CD8-positive, alpha-beta memory T cell (primary cell): ENCODE measurements at places on chromosomes 11 and 22. TPM values are rescaled to one million over a fixed set of nuclear protein-coding genes. Genes with fewer than 3 reads are reported as not detected.

Gene BIK
- 7.2 TPM for polyA plus RNA-seq

Gene CASP5
- not detected for polyA plus RNA-seq

DNA sequence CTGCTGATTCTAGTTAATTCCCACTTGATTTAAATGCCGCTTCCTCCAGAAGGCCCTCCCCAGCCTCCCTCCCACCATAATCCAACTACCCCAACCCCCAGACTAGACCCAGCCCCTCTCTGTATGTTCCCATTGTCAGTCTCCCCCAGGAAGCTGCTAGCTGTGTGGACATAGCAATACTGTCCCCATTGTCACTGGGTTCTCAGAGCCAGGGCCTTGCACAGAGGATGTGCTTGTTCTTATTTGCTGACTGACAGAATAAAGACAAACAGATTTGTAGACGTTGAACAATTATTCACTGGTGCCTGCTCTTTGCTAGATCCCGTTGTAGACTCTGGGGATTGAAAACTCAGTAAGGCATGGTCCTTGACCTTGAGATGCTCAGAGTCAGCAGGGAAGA is 45.7 kb upstream of the NAV2 start:
- no peaks in the 10 kb centered on the region for H3K4me1 ChIP-seq
- H3K27ac ChIP-seq: no peak overlapping the region
- no peaks in the 10 kb centered on the region for H3K36me3 ChIP-seq
- DNase-seq: no peak

Gene JAM3
- 4.9 TPM for polyA plus RNA-seq

DNA sequence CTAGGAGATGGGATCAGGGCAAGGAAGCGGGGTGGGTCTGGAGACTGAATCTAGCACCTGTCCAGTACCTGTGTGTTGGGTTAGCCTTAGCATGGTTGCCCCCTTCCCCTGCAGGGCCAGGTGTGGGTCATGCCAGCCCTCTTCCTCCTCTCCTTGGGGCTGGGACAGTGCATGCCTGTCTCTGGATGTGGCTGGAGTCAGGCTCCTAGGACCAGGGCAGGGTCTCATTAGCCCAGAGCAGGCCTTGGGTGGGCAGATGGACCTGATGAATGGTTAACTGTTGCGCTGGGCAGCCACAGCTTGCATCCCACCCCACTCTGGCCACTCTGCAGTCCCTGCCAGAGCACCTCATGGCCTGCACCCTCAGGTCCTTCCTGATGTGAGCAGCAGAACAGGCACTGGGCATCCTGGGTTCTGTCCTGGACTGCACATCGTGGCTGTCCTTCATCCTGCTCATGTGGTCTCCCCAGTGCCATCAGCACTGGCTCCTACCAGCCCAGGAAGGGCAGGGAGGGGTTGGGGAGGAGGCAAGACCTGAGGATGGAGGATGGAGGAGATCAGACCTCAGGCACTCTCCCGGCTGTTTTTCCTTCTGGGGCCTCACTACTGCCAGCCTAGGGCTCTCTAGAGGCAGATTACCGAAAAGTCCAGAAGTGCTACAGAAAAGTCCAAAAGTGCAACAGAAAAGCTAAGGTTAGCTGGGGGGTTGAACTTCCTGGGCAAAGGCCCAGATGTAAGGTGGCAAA is 12.8 kb upstream of the CHRM1 start:
- no peak overlapping the region for H3K4me3 ChIP-seq
- no peaks in the 10 kb centered on the region for H3K27me3 ChIP-seq
- H3K36me3 ChIP-seq: no peaks in the 10 kb centered on the region
- DNase-seq: no peak
- H3K27ac ChIP-seq: no peak overlapping the region
- H3K4me1 ChIP-seq: no peaks in the 10 kb centered on the region

DNA sequence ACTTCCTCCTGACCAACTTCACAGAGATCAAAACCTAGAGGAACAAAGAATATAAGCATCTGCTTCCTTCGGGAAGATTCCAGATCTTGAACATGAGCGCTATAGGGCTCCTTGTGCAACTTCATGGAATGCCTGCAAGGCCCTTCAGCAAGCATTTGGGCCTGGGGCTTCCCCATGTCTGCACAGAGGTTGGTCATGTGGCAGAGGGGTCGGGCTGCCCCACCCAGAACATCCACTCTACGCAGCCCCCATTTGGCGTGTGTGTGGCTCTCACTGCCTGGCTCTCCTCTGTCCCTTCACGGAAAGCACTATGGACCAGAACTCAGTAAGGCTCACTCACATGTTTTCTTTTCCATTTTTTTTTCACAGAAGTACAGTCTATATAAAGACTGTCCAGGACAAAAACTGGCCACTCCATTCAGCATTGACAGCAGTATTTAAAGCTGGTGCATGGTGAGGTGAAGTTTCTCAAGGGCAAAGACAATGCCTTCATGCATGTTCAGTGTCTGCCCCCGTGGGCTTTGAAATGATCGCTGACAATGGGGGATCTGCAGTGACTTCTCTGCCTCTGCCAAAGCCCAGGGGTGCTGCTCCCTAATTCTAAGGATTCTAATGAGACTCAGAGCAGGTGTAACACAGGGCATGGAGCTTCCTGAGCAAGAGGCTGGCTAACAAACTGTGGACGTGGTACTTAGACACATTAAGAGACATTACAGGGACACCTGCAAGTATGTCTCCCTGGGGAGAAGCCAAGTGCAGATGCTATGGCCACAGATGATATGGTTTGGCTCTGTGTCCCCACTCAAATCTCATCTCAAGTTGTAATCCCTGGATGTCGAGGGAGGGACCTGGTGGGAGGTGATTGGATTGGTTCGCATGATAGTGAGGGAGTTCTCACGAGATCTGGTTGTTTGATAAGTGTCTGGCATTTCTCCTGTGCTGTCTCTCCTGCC is 66.5 kb upstream of the PITPNB start:
- no peaks in the 10 kb centered on the region for H3K36me3 ChIP-seq
- no peaks in the 10 kb centered on the region for H3K27me3 ChIP-seq
- H3K27ac ChIP-seq: no peak overlapping the region
- no peaks in the 10 kb centered on the region for H3K4me1 ChIP-seq

DNA sequence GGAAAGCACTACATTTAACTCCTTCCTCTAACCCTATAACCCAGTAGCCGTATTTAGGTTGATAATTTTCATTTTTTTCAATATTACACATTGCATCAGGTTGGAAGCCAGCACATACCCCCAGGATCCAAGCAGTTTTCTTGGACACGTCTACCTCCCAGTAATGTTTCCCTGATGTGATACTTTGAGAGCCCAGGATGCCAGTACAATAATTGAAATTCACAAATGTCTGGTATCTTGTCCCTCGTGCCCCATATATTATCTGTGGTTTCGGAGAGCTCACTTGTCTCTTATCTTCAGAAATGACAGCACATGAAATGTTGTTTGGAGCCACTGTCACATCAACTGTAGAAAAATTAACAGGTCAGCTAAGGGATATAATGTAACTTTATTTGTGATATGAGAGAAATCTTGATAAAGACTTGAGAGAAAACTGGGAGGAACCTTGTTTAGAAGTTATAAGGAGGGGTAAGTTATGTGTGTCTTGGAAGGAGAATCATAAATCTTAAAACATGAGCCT is 19.8 kb downstream of the TRIM5 start:
- H3K4me3 ChIP-seq: no peak overlapping the region
- H3K36me3 ChIP-seq: peaks cover 30% of the 10 kb centered on the region
- H3K27me3 ChIP-seq: no peaks in the 10 kb centered on the region
- no peaks in the 10 kb centered on the region for H3K4me1 ChIP-seq
- no peak overlapping the region for H3K27ac ChIP-seq

- H3K36me3 ChIP-seq: no peaks in the 10 kb centered on the region
- H3K4me1 ChIP-seq: peaks cover under 1% of the 10 kb centered on the region
- no peak overlapping the region for H3K27ac ChIP-seq
- no peaks in the 10 kb centered on the region for H3K27me3 ChIP-seq
- DNase-seq: no peak
- H3K4me3 ChIP-seq: no peak overlapping the region
Observed at GRCh38 chr22:46364341-46365165, 29.0 kb downstream of the TRMU start.

GRCh38 chr11:44873537-44873936 is 77.1 kb downstream of the TP53I11 start:
- H3K27me3 ChIP-seq: no peaks in the 10 kb centered on the region
- no peak overlapping the region for H3K27ac ChIP-seq
- H3K4me1 ChIP-seq: peaks cover 5% of the 10 kb centered on the region
- no peak overlapping the region for H3K4me3 ChIP-seq

DNA sequence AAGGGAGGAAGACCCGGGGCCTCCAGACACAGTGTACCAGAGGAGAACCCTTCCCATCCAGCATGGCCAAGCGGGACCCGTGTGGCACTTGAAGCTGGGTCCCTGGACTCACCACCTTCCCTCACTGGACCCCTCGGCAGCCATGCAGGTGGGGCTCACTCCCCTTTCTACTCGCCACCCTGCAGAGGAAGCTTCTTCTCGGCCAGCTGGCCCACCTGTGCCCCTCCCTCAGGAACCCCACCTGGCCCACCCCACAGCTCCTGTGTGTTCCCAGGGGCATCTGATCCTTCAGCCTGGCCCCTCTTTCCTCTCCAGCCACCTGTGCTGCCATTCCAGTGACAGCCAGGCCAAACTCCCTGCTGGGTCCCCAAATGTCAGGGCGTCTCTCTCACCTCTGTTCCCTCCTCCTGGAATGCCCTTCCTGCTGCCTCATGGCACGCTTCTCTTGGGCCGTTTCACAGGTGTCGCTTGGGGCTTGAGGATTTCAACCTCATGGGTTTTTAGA is 38.0 kb downstream of the IGF2 start:
- H3K27ac ChIP-seq: no peak overlapping the region
- no peaks in the 10 kb centered on the region for H3K27me3 ChIP-seq
- no peaks in the 10 kb centered on the region for H3K4me1 ChIP-seq
- peak; percentile 8 for DNase-seq

DNA sequence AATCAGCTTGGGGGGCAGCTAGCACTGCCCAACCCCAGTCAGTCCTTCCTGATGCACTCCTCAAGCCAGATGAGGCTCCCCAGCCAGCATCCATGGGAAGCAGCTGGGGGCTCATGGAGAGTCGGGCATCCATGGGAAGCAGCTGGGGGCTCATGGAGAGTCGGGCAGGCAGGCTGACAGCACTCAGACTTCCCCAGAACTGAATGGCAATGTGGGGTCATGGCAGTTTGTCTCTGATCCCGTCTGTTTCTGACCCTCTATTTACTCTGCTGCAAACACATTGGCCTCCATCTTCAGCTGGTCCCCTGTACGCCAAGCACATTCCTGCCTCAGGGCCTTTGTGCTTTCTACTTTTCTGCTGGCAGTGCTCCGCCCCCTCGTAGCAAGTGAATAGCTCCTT is 314.8 kb downstream of the NTM start:
- H3K4me1 ChIP-seq: no peaks in the 10 kb centered on the region
- H3K27me3 ChIP-seq: no peaks in the 10 kb centered on the region
- H3K36me3 ChIP-seq: no peaks in the 10 kb centered on the region
- DNase-seq: no peak

DNA sequence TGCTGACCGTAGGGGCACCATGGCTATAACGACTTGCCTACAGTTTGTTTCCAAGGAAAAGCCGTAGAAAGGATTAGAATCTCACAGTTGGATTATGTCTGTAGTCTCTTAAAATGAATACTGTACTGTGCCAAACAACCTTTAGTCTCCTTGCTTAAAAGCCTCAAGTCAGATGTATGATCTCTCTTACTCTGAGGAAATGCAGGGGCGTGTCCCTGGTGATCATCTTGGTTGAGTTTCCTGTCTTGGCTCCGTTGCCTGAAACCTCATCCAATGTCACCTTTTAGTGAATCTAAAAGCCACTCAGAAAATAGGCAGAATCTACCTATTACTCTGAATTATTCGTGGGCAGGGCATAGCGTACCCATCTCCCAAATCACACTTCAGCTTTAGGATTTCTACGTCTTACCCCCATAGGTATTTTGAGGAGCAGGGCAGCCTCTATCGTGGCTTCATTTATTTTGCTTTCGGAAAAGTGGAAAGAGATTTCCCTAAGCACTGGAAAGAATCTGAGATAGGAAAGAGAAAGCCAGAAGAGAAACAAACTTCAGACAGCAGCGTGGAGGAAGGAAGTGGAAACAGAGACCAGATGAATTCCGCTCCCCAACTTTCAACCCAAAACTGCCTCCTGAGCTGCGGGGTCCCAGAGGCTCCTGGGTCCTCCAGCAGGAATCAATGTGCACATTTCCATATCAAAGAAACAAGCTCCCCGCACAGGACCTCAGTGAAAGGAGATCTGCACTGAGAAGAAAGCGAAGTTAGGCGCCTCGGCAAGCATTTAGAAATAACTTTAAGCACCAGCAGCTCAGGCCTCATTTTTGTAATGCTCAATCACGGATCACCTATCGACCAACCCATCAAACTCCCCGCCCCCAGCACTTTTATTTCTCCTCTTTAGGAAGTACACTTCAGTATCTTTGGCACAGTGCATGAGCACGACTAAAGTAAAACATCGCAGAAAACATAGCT is 245.8 kb downstream of the ETS1 start:
- no peaks in the 10 kb centered on the region for H3K36me3 ChIP-seq
- DNase-seq: no peak
- H3K27me3 ChIP-seq: no peaks in the 10 kb centered on the region
- peak overlapping the region; percentile 53 for H3K27ac ChIP-seq
- peaks cover 67% of the 10 kb centered on the region for H3K4me1 ChIP-seq

DNA sequence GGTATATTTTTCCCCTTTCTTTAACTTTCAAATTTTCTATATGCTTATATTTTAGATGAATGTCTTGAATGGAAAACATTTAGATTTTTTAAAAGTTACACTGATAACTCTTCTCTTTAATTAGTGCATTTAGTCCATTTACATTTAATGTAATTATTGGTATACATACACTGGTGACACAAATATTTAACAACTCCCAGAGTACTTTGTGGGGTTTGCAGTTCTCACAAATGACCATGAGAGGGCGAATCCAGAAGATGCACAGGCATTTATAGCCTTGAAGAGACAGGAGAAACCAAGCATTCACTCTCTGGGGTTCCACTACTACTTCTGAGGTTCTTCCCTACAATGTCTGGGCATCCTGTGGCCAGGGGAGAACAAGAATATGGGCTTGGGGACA is 125.1 kb downstream of the TIMP3 start:
- no peaks in the 10 kb centered on the region for H3K36me3 ChIP-seq
- H3K27me3 ChIP-seq: no peaks in the 10 kb centered on the region
- H3K4me3 ChIP-seq: no peak overlapping the region
- no peak overlapping the region for H3K27ac ChIP-seq
